ENCODE measurements at places on chromosomes 11 and 22.

DNA sequence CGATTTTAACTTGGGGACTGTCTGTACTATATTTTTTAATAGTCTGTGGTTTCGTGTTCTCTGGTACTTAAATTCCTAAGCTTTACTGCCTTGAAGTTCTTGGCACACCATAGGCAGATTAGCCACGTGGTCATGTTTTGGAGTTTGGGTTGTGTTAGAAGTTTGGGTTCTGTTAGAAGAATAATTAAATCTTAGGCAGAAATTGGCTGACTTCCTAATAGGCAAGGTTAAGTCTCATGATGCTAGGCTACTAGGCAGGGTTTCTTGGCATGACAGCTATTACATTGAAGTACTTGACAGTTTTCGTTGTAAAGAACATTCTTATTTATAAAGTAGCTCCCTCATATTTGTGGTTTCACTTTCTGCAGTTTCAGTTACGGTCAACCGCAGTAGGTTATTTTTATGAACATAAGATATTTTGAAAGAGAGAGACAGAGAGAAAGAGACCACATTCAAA is 30.0 kb upstream of the MMP7 start:
- DNase-seq: no peak

GRCh38 chr11:85961930-85962363 is 106.8 kb downstream of the CCDC83 start:
- DNase-seq: peak; percentile 68

GRCh38 chr22:26707090-26707489 is 49.7 kb downstream of the MIAT start:
- DNase-seq: no peak

GRCh38 chr22:22424210-22424800 is 84.2 kb downstream of the ZNF280B start:
- DNase-seq: no peak

GRCh38 chr22:27383896-27384295 is 417.7 kb downstream of the MN1 start:
- no peak for DNase-seq

GRCh38 chr11:197741-198235 is 4.9 kb downstream of the SCGB1C1 start:
- DNase-seq: no peak

DNA sequence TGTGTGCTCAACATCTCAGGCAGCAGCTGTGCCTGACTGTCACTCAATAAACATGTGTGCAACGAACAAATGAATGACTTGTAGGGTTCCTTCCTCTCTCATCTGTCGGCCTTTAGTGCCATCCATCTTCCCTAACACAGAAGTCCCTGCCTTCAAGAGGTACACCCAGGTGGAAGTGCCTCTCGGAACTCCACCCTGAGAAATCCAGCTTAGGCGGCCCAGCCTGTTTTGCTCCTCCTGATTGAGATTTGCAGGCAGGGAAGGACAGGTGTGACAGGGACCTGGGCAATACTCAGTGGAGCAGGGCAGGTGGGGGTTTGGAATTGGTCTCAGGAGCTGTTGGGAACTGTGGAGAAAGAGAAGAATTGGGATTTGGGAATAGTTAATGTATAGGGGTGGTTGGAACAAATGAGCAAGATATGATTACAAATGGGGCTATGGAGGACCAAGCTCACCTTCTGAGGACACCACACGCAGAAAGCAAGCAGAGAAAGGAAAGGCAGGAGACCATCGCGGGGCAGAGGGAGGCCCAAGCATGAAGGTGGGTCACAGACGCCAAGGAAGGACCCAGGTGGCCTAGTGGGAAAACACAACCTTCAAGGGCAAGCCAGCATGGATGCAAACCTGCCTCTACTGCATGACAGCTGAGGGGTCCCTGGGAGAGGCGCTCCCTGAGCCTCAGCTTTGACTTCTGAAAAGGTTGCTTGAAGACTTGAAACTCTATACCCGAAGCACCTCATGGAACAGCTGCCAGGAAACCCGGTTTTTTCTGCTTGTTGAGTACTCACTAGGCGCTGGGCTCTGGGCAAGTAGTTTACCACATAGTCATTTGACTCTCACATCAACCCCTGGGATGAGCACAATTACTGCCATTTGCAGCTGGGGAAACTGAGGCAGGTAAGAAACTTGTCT is 40.9 kb upstream of the ANO1 start:
- no peak for DNase-seq

GRCh38 chr11:78954261-78954660 is 379.6 kb upstream of the NARS2 start:
- DNase-seq: peak; percentile 10

DNA sequence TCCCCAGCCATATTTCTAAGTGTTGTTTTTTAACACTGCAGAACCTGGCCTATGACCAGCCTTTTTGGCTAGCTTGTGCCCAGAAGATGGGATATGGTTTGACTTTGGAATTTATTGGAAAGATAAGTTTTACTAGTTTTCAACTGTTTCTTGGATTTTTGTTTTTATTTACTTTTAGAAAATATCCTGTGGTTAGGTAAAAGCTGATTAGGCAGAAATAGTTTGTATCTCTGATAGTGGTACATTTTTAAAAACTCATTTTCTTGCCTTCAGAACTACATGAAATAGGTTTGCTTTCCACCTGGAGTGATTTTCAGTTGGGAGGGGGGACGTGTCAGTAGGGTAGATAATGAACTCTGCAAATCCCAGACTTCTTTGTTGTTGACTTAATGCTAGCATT is 91.3 kb upstream of the RASSF10 start:
- DNase-seq: no peak

- no peak for DNase-seq
Observed at GRCh38 chr11:95924414-95924760, 480 bp upstream of the MTMR2 start.

DNA sequence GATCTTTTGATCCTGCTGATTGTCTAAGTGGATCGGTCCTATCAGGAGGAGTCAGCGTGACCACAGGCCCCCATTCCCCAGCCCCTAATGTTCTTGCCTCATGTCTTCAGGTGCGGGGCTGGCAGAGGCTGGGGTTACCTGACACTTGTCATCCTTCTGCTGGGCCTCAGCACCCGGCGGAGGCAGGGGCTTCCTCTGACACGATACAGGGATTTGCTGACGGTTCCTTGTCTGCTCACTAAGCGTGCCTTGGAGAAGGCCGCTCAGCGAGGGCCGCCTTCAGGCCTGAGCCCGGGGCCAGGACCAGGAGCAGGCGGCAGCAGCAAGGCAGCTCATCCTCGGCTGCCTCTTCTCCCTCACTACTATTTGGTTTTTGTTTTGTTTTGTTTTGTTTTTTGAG is 45.7 kb upstream of the KCNQ1OT1 start:
- no peak for DNase-seq

DNA sequence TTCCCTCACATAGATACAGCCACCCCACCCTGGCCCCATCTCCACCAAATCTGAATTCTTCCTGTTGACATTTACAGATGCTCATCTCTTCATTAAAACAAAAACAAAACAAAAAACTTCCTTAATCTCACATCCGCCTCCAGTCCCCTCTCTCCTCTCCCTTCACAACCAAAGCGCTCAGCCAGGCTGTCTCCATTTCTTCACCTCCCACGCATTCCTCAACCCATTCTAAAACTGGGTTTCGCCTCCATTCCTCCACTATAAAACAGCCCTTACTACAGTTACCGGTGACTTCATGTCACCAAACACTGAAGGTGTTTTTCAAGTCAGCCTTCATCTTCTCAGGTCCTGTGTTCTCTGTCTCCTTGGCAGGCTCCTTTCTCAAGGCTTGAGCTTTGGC is 9.6 kb downstream of the BACE1-AS start:
- no peak for DNase-seq

DNA sequence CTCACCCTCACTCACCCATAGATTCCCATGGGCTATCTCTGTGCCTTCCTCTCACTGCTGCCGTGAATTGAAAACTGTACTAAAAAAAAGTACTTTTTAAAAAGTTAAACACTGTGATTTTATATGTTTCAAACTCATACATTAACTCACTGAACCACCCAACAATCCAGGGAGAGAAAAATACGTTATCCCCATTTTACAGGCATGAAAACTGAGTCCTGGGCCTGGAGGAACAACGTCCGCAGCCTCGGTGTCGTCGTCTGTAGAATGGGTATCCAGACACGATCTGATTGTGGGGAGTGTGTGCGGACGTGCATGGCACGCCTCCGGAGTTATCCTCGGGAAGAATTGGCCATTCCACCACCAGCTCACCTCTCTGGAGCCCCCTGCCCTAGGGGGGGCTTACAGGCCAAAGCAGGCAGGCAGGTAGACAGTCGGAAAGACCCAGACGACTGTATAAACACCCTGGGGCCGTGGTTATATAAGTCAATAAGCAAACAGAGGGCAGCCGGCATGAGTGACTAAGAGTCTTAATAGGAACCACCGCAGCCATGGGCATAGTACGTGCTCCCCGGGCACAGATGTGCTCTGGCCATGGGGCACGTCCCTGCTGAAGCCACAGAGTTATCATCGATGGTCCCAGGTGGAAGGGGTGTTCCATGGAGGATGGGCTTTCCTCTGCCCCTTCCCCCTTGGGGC is 7.1 kb upstream of the PDGFB start:
- DNase-seq: no peak

DNA sequence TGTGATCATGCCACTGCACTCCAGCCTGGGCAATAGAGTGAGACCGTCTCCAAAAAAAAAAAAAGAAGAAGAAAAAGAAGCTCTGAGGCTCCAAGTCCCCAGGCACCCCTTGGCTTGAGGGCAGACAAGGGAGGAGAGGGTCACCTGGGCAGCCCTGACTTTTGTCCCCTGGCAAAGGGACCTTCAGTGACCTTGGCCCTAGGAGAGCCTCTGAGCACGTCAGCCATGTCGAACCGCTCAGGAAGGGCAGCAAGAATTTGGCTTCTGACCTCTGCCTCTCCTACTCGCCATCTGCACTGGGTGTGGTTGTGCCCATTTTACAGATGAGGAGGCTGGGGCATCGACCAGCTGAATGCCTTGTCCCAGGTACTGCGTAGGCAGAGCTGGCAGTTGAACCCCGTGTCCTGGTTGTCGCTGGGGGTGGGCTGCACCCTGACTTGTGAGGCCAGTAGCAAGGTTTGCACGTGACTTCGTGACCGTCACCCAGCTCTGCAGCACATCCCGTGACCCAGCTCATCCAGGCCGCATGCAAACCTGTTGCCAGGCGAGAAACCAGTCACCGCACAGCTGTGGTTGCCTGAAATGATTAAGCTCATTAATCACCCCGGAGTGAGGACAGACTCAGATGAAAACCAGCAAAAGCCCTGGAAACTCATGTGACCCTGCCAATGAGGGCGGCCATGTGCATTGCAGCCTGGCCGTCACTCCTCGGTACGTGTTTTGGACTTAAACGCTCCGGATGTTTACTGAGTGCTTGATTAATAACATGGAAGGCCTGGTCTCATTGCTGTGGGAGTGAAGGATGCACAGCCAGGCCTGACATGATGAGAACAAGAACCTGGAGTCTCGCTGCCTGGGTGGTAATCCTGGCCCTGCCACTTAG is 47.7 kb upstream of the PPP6R3 start:
- no peak for DNase-seq

DNA sequence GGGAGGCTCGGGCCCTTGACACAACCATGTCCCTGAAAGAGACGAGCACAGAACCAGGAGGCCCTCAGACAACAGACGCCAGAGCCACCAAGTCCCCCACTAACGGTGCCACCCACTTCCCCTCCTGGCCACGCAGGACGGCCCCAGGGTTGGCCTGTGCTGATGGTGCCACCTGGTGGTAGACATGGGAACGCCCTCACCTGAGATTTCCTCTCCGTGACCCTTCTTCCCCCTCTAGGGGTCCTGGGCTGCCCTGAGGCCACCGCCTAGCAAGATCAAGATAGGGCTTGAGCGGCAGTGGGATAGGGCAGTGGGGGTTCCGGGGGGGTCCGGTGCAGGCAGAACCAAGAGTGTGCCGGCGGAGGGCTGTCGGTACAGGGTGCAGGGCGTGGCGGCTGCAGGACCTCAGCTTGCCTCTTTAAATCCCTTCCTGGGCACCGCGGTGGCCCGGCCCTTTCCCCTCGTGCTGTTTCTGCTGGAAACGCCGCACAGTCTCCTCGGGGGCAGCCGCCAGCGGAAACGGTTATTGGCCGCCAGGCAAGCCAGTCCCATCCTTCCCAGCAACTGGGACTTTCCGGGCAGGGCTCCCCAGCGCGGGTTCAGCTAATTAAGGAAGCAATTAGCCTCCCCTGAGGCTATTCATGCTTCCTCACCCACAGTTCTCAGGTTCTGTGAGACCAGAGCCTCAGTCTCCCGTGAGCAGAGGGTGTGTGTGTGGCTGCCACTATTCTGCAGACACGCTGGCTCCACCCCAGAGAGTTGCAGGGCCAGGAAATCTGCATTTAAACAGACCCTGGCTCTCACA is 5.5 kb upstream of the NFAM1 start:
- peak; percentile 16 for DNase-seq

DNA sequence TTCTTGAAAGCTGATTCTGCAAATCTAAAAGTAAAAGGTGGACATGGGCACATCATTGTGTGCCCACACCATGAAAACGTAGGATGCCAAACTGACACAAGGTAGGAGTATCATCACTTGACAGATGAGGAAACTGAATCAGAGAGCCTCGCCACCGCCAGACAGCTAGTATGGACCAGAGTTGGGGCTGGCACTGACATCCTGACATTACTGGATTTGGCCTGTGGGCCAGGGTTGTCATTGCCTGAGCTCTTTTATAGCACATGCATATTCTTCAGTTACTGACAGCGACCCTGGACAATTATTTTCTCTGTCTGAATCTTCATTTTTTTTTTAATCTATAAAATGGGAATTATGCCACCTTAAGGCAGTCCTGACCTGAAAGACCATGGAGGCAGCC is 16.5 kb downstream of the USP35 start:
- DNase-seq: no peak

DNA sequence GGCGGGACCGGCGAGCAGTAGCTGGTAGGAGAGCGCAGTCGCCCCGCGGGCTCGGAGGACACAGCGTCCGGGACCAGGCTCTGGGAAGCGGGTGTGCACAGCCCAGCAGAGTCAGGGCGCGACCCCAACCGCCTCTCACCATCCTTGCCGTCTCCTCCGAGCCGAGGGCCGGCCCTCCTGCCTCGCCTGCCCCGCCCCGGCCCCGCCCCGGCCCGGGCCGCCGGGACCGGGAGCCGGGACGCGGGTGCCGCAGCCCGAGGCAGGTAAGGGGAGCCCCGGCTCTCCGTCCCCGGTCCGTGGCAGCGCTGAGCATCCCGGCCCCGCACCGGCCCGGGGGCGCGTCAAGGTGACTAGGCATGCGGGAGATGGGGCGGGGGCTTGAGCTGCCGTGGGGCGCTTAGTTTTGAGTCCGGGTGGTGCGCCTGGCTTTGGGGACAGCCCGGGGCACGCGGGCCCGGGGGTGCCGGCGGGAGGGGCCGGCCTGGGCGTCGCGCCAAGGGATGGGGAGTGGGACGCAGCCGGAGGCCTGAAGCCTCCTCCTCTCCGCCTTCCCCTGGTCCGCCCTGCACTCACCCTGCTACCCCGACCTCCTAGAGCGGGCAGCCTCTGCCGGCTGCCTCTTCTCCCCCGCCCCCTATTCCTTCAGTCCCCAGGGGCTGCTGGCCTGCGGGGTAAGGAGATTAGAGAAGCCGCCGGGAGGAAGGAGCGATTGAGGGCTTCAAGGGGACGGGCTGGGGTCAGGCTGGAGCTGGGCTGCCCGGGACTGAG is at the start of gene ABCG4:
Gene ABCG4 (plus strand): TSS at position 35 of the 768 bp plus-strand sequence. CDS start 914 bp downstream, outside the sequence.
- DNase-seq: no peak

DNA sequence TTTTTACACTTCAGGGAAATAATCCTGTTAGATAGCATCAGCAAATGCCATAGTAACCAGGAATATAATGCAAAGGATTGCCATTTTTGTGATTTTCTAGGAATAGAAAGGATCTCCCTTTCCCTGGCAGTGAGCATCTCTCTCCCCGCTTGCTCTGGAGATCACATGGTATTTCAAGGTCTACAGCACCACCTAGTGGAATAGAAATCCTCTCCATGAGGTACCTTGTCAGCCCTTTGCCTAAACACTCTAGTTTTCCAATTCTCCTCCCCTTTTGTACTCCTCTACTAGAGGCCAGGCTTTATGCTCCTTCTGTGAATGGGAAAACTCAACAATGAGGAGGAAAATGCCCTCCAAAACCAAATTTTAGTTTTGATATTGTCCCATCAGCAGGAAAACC is 78.4 kb downstream of the XRRA1 start:
- DNase-seq: no peak

Measured in NCI-H1436 treated with DMSO at 0.1 percent for 48 hours (cell line).